ENCODE measurements at places on chromosomes 4 and X.
A peak's percentile ranks its signal among the peaks of the same experiment; 100 is the strongest.

DNA sequence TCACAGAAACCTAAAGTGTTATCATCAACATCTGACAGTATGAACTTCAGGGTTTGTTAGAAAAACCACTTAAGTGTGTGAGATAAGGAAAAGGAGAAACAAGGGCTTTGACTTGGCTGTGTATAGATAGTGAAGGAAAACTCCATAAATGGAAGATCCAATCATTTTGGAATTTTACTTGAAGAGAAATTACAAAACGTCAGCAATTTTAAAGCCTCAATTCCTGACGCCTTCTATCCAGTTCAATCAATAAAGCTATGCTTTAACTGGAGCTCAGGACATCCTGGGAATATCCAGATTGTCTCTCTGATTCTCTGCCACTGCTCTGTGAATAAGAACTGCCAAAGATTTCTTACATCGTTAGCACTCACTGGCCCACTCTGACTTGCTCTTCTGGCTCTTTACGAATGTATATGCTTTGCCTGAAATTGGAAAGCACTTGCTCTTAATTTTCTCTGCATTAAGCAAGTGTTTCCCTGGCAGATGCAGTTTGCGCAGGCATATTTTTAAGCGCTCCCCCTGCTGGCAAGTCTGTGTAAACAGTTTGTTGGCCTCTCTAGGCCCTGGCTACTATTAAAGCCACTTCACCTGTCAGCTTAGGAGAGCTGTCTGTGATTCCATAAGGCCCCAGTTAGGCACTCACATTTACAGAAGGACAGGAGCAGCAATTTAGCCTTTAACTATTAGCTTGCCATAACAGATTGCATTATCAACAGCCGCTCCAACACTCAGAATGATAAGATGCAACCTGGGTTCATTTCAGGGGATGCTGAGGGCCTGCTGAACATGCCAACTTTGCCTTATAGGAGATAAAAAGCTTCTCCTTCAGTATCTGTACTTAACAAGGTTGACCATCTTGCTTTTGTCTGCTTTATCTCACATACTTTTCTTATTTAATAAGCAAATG, 251.4 kb upstream of the DDX53 start:
- peak; percentile 6 for DNase-seq

GRCh38 chr4:115514675-115515074, 401.3 kb upstream of the NDST4 start:
- DNase-seq = no peak

GRCh38 chrX:45006002-45006800, 133.2 kb downstream of the KDM6A start:
- no peak for DNase-seq

GRCh38 chr4:185657699-185658098, 122.4 kb upstream of the PDLIM3 start:
- DNase-seq = no peak

DNA sequence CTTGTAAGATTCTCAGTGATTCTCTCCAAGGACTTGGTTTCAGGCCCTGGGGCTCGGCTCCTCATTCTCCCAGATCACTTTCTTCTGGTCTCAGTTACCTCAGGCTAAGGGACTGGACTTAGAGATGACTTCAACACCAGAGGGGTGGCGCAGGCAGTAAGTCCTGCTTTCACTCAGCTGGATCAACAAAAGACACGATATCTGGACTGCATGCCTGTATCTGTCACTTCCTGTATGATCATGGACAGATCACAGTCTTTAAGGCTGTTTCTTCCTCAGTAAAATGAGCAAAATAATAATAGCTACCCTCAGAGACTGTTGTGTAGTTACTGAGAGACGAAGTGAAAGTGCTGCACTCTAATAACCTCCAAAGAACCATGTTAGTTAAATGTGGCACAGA, 19.5 kb upstream of the CXCR3 start:
- no peak for DNase-seq

GRCh38 chr4:185839194-185839712, 27.3 kb upstream of the SORBS2 start:
- no peak for DNase-seq

- no peak for DNase-seq
These were observed 64.9 kb downstream of the SORCS2 start for GRCh38 chr4:7256984-7257810.
